Camera-type eye (tissue), 1 donor: ENCODE measurements at places on chromosomes 5 and 9. TPM values are rescaled to one million over a fixed set of nuclear protein-coding genes. Genes with fewer than 3 reads are reported as not detected.

Gene RAB3C
- total RNA-seq = 14.0 TPM

Gene DDX4
- total RNA-seq = not detected

Gene BSPRY
- total RNA-seq = 7.5 TPM

Gene LTC4S
- total RNA-seq = 1.1 TPM

Gene OTULIN
- total RNA-seq = 26.6 TPM

Gene C5orf58
- not detected for total RNA-seq
